ENCODE measurements at places on chromosomes 6 and 20.

DNA sequence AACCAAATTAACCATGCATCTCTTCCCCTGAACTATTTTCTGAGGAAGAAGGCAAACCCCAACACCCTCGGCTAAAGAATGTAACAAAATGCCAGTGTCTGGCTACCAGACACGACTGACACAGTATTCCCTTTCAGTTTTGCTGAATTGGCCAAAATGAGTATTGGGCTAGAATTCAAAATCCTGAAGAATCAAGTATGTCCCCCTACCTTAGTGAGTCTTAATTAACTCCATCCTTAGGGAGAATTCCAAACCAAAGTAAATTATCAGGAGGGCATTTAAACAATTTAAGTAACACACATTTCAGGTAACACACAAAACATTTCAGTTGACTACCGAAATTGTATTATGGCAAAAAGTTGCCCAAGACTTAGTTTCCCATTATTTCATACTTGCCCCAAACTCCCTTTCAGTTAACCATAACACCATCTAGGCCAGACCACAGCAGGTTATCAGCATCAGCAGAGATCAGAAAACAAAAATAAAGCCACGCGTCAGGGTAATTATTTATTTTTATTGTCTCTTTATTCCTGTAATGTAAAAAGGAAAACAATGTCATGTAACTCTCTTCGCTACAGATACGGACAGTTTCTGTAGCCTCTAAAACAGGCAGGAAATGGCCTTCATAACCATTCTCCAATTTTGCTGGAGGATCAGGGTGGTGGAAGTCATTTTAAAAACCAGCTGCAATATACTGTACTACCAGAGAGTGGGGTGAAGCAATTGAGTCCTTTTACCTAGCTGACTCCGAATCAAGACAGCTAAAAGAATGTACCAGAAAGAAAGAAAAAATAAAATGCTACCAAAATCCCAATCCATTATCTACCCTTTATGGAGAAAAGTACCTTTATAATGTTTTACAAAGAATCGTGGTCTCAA lies 1.9 kb downstream of the SNX5 start:
- DNase-seq, result peak; percentile 42

- no peak for DNase-seq
Measured at GRCh38 chr6:157867981-157868380, 44.9 kb downstream of the SNX9 start.

DNA sequence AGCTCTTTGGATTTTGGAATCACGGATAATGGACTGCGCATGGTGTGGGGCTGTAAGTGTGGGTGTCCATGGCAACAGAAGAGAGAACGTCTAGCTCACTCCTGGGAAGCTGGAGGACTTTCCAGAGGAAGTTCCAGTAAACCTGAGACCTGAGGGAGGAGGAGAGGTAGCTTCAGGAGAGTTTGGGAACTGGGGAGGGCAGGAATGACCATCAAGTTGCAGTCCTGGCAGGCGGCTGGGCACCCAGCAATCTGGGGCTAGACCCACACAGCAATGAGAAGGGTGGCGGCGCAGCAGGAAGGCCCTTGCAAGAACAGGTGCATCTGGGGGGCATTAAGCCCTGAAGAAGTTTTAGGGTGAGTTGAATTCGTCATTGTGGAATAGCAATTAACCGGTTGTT lies 95.9 kb downstream of the FOXC1 start:
- no peak for DNase-seq

- peak; percentile 56 for DNase-seq
Measured at GRCh38 chr20:36754656-36755222, 8.8 kb upstream of the NDRG3 start.

- DNase-seq, result no peak
Measured at GRCh38 chr6:47709160-47709559, 10.8 kb downstream of the ADGRF4 start.

- DNase-seq, result no peak
Measured at GRCh38 chr6:4567141-4567540, 209.1 kb upstream of the CDYL start.

DNA sequence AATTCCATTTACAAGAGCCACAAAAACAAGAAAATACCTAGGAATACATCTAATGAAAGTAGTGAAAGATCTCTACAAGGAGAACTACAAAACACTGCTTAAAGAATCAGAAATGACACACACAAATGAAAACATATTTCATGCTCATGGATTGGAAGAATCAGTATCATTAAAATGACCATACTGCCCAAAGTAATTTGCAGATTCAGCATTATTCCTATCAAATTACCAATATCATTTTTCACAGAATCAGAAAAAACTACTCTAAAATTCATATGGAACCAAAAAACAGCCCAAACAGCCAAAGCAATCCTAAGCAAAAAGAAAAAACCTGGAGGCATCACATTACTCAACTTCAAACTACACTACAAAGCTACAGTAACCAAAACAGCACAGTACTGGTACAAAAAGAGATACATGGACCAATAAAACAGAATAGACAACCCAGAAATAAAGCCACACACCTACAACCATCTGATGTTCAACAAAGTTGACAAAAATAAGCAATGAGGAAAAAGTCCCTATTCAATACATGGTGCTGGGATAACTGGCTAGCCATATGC lies 24.3 kb downstream of the REV3L start:
- no peak for DNase-seq

DNA sequence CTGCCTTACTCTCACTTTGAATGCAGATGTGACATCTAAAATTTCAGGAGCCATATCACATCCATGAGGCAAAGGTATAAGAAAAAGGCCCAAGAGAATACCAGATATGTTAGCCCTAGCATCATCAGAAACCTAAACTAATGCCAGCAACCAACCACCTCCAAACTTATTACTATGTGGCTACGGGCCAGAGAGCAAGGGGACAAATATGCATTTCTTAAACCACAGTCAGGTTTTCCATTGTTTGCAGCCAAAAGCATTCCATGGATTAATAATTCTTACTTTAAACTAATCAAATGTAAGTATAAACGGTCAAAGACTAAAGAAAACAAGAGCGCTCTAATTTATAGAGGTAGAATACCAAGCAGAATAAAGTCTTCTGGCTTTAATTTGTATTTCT lies 84.7 kb downstream of the TASP1 start:
- no peak for DNase-seq

DNA sequence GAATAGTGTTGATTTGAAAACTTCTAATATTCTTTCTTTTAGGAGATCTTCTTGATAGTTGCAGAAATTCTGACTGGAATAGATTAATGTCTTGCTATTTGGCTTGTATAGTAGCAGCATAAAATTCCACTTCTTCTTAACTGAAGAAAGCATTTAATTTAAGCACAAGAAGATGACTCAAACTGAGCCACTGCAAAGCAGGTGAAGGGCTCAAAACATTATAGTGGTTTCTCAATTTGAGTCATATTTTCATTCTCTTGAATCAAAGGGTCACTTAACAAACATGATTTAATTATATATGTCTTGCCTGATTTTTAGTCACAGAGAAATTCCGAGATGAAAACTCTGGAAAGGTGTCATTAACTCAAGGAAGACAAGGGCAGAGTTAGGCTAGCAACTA lies 239.3 kb downstream of the ZNF217 start:
- no peak for DNase-seq

DNA sequence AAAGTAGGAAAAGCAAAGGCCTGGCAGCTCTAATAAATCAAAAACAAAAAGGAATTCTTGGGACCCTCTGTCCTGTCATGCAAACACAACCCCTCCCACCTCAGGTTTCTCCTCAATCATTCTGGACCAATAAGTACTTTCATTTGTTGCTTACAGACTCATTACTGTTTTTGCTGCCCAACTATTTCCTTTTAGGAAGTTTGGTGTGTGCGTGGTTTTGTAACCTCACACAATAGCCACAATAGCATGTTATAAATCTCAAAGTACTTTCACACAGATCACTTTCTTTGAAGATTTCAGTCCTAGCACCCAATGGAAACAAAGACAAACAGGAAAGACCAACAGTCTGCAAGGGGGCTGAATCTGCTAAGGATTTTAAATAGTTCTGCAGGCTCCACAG lies 4.5 kb downstream of the MRPL14 start:
- no peak for DNase-seq

GRCh38 chr6:28263922-28264321 lies 3.0 kb upstream of the ZSCAN26 start:
- no peak for DNase-seq

- DNase-seq, result no peak
Measured at GRCh38 chr20:60491051-60491581, 532.9 kb downstream of the CDH26 start.

DNA sequence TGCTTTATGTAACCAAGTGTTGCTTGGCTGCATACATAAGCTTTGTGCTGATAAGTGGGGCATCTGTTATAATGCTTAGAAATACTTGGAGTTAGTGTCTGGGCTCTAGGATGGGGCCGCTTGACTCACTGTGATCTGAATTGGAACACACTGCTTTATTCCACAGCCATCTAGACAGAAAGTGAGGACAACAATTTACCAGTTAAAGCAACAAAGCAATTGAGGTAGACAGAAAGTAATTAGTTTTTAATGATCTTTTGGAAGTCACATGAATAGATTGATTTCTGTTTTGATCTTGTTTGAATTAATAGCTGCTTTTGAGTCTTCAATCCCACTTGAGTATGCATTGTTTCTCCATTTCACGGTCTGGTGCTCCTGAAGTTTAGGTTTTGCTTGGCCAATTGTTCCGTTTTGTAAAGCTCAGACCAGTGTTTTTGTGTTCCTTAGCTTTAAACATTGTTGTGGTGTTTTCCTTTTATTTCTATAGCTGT lies 157.5 kb downstream of the TRMT11 start:
- no peak for DNase-seq

DNA sequence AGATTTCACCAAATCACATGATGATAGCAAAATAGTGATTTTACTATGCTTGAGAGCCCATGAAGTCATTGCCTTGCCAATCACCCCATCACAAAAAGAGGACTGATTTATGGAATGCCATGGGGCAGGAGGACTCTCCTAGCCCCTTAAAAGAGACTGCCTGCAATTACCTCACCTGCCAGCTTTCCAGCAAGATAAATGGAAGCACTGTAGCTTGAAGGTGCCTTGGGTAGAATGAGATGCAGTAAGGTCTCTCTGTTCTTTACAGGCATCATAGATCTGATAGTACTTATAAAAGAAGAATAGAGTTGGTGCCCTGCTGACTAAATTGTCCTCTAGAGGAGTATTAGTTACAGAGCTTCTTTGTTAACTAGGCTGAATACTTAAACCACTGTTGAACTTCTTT lies 242.3 kb downstream of the TMEM242 start:
- no peak for DNase-seq

- DNase-seq, result no peak
Measured at GRCh38 chr6:129239825-129240491, 357.0 kb downstream of the LAMA2 start.

- peak; percentile 0 for DNase-seq
Measured at GRCh38 chr20:1569415-1569881, 11.9 kb upstream of the SIRPD start.

GRCh38 chr6:2839982-2840748 lies 1.5 kb downstream of the SERPINB1 start:
- no peak for DNase-seq

Data from GM20000 (cell line).